ENCODE measurements at places on chromosomes 13 and 19. TPM values are rescaled to one million over a fixed set of nuclear protein-coding genes. Genes with fewer than 3 reads are reported as not detected.

- peak; percentile 84 for DNase-seq
Measured at GRCh38 chr19:37468961-37469777, at the start of gene ZNF570. Gene ZNF570, plus strand, starts transcription at chr19:37469356. Its CDS starts 999 bp downstream, at chr19:37470355.

DNA sequence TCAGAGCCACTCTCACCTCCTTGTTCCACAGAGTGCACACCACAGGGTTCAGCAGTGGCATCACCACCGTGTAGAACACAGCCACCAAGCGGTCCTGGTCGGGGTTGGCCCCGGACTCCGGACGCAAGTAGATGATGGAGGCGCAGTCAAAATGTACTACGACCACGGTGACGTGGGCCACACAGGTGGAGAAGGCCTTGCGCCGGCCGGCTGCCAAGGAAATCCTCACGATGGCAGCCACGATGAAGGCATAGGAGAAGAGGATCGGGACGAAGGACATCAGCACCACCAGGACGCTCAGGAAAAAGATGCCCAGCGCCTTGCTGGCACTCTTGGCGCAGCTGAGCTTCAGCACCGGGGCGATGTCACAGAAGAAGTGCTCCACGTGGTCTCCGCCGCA, 33.9 kb downstream of the SYDE1 start:
- no peak for DNase-seq

DNA sequence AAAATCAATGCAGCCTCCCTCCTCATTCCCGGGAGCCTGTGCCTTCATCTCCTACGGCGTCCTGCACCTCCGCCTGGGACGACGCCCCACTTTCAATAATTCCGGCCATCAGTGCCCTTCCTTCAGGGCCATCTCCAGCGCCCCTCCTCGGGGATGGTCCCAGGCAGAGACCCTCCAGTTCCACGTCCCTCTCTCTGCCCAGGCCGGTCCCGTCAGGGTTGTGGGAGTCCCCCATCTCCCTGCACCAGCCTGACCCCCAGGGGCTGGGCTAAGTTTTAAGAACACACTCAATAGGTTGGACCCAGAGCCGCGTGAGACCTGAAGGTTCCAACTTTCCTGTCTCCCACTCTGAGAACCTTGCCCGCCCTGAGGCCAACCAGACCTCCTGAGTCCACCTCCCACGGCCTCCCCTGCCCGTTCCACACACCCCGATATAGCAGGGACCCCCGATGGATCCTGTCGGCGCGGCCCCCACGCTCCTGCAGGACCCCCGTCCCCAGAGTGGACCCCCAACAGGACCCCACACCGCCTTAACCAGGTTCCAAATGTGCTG, 646 bp downstream of the TMEM161A start:
- no peak for DNase-seq

GRCh38 chr13:73449252-73449651, 390.4 kb downstream of the KLF5 start:
- DNase-seq: peak; percentile 13

- DNase-seq: peak; percentile 57
Measured at GRCh38 chr13:43301346-43301969, 278.1 kb downstream of the DNAJC15 start.

- DNase-seq: no peak
Measured at GRCh38 chr19:7923295-7924191, 2.4 kb downstream of the CTXN1 start.

GRCh38 chr19:35077411-35078223, 36.1 kb downstream of the HPN start:
- DNase-seq: no peak

The FOXO1 gene
- total RNA-seq: under 0.01 TPM

The PLEKHJ1 gene
- 31.7 TPM for total RNA-seq
